ENCODE measurements at places on chromosomes 11 and 22.

DNA sequence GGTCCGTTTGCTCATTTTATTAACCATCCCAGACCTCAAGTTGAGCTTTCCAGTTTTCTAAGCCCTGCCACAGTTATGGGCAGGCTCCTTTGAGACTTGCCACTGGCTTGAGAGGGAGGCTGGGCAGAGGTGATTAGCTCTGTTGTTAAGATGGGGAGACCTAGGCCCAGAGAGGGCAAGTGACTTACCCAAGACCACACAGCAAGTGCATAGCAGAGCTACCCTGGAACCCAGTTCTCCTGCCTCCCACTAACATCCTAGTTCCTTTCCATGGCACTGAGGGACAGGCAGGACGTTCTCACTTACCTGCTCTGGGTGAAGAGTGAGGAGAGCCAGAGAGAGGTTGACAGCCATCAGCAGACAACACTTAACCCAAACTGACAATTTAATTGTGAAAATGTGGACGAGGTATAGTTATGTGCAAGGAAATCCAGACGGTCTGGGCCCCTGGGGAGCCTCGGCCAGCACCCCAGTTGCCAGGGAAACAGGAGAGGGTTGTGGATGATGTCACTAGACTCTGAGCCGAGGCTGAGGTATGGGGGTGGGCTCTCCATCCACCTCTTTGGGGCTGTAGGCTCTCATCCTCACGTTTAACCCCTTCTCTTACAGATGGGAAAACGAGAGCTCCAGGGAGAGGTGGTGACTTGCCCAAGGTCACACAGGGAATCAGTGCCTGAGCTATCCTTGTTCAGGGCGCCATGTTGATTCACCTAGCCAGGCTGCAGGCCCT, 12.3 kb upstream of the WNT11 start:
- DNase-seq: no peak

DNA sequence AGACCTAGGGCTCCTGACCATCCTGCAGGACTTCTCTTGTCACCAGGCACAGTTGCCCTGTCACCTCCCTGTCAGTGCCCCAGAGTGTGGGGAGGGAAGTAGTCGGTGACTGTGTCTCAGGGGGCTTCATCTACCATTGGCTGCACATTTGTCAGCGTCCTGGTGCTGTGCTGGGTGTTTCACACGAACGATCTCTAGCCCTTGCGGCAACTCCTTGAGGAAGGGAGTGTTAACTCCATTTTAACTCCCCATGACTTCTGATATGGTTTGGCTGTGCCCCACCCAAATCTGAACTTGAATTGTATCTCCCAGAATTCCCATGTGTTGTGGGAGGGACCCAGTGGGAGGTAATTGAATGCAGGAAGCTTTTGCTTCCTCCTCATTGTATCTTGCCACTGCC, 7.1 kb downstream of the TSKU start:
- DNase-seq: no peak

GRCh38 chr22:49692499-49693225, 135.0 kb downstream of the BRD1 start:
- no peak for DNase-seq

GRCh38 chr22:44532552-44532951, 34.5 kb upstream of the RTL6 start:
- peak; percentile 7 for DNase-seq

DNA sequence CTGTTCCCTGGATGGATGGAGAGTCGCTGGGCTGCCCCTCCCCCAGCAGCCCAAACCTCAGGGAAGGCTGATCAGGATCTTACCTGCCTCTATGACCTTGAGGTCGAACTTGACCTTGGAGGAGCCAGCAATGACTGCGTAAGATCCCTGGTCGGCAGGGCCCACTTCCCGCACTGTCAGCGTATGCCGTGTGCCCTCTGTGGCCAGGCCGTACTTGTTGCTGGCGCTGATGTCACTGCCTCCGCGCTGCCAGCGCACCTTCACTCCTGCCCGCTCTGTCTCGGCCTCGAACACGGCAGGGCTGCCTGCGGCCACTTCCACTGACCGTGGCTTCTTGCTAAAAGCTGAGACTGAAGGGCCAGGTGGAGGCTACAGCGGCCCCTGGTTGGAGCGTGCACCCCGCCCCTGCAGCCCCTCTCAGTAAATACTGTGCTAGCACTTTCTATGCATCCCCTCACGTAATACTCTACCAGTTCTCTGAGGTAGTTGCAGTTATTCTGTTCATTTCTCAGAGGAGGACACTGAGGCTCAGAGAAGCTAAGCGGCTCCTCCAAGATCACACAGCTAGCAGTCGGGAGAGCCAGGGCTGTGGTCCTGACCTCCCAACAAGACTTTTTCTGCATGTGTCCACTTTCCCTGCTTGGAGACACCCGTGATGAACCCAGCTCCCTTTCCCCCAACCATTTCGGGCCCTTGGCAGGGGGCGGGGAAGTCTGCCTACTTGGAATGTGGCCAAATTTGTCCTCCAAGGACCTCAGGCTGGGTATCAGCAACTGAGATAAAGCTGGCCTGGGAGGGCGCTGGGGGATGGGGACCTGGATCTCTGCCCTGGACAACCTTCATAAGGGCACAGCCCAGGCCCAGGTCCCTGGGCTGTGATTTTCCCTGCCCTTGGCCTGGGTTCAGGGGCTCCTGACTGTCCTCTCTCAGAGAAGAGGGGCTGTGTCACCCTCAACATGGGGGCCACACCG, 1.1 kb downstream of the MYBPC3 start:
- DNase-seq: no peak

- DNase-seq: peak; percentile 99
Observed at GRCh38 chr11:67373648-67374570, 511 bp upstream of the CLCF1 start.

GRCh38 chr22:43658823-43659222, 153.3 kb downstream of the EFCAB6 start:
- DNase-seq: no peak

GRCh38 chr22:48240148-48240934, 1477.9 kb downstream of the TBC1D22A start:
- DNase-seq: no peak

DNA sequence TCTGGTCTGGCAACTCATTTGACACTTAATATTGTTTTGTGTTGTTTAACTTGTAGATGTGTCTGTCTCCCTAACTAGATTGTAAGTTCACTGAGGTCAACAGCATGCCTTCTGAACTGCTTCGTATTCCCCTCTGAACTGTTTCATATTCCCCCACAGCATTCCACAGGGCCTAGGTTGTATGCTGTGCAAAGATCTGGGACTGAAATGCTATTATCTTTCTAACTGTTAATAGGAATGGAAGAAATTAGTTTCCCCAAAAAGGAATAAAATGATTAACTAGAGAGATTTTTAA, 38.2 kb downstream of the ZNRF3 start:
- no peak for DNase-seq

- no peak for DNase-seq
Observed at GRCh38 chr11:59173080-59173963, 1.4 kb downstream of the DTX4 start.

DNA sequence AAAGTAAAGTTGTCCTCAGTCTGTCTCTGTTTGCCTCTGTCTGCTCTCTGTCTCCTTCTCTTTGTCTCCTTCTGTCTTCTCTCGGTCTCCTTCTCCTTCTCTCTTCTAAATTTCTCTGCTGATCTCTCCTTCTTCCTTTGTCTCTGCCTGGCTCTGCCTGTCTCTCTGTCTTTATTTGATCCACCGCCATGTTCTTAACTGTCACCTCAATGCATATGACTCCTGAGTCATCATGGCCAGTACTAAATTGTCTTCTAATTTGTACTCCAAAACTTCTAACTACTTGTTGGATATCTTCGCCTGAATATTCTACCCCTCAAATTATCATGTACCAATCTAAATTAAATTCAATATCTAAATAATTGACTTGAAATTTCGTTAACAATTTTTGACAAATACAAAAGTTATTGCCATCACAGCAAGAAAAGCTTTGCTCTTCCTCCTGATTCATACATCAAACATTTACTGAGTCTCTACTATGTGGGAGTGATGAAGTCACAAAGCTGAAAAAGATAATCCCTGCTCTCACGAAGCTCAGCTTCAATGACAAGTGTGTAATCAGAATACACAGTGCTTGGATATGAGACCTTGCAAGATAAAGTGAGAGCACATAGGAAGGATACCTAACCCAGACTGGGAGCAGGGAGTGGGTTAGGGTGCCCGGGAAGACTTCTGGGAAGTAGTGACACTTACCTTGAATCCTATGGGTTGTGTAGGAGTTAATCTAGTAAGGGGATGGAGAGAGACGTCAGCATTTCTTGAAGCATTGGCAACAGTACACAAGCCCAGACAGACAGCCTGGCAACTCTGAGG, 193.0 kb downstream of the MAML2 start:
- peak; percentile 77 for DNase-seq

GRCh38 chr22:49869086-49869830, 15.6 kb downstream of the ZBED4 start:
- DNase-seq: no peak

DNA sequence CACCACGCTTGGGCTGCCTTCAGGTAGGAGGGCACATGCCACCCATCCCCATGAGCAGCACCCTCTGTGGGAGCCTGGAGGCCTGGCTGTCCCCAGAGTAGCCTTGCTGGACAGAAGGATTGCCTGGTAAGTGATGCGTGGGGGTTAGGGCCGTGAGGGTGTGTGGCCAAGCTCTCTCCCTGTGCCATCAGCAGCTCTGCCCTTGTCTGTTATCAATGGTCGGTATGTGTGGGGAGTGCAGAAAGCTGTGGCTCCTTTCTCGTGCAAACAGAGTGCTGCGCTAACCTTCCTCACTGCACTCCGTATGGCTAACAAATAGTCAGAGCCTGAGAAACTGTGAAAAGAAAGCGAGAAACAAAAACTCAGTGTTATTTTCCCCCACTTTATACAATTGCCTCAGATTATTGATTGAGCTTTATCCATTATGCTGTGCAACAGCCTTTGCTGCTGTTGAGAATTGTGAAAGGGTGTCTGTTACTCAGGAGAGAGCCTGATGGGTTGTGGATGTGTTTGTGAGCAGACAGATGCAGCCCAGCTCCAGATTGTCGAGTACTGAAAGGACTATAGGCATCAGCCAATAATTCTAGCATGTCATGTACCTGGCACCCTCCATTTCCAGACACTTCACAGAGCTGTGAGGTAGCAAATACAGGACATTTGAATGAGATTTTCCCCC, 432.2 kb downstream of the NTM start:
- no peak for DNase-seq

- DNase-seq: peak; percentile 11
Observed at GRCh38 chr11:4039011-4039410, 55.6 kb upstream of the RRM1 start.

DNA sequence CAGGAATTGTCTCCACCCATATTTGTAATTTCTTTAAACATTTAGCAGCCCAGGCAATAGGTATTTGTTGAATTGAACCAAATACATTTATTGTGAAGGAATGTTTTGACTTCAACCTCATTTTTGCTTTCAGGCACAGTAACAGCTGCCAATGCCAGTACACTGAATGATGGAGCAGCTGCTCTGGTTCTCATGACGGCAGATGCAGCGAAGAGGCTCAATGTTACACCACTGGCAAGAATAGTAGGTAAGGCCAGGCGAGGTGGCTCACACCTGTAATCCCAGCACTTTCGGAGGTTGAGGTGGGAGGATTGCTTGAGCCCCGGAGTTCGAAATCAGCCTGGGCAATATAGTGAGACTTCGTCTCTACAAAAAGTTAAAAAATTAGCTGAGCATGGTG, 20.9 kb downstream of the ACAT1 start:
- no peak for DNase-seq

DNA sequence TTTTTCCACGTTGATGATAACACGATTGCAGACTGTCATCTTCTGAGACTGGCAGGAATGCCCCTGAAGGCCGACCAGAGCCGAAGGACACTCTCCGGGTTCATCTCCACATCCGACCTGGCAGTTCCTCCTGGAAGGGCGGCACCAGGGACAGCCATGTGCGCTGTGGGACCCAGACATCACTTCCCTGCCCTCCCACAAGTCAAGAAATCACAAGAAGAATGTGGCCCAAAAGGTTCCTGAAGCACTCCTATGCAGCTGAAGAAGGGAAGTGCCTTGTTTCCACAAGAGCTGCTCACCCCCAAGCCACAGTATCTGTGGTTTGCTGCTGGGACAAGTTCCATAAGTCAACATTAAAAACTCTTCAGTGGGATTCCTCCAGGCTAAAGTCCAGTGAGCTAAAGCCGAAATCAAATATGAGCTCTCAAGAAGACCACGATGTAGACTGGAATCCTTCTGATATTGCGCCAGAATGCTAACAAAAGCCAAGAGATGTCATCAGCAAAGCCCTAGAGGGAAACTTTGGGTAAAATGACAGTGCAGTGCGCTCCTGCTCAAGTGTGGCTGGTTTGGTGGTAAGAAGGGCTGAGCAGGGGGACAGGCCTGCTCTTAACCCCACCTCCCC, 21.2 kb downstream of the PACSIN2 start:
- DNase-seq: peak; percentile 64
